ENCODE measurements at places on chromosomes 12 and 14.

DNA sequence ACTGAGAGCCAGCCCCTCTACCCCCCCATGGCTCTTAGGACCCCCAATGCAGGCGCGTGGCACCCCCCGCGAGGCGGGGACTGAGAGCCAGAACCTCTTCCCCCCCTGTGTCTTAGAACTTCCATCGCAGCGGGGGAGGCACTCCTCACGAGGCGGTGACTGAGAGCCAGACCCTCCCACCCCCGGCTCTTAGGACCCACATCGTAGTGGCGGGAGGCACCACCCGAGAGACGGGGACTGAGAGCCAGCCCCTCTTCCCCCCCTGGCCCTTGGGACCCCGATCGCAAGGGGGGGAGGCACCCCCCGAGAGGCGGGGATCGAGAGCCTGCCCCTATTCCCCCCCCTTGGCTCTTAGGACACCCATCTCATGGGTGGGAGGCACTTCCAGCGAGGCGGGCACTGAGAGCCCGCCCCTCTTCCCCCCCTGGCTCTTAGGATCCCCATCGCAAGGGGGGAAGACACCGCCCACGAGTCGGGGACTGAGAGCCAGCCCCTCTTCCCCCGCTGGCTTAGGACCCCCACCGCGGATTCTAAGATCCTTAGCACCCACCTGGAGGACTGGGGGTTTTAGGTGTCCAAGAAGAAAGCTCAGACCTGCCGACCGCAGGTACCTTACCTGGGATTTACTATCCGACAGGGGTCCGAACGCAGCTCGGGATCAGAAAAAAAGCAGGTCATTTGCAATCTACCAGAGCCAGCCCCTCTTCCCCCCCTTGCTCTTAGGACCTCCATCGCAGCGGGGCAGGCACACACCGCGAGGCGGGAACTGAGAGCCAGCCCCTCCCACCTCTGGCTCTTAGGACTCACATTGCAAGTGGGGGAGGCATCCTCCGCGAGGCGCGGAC lies 44.9 kb downstream of the DDX11 start:
- DNase-seq, result peak; percentile 18

GRCh38 chr12:121287267-121287954 lies 9.1 kb downstream of the CAMKK2 start:
- no peak for DNase-seq

GRCh38 chr14:87492561-87492960 lies 500.4 kb downstream of the GALC start:
- DNase-seq, result no peak

- DNase-seq, result no peak
Observed at GRCh38 chr14:70771781-70772212, 37.5 kb downstream of the MAP3K9 start.

GRCh38 chr12:62933602-62934238 lies 1.2 kb downstream of the PPM1H start:
- peak; percentile 3 for DNase-seq

GRCh38 chr14:34569750-34570149 lies 30.2 kb upstream of the EAPP start:
- DNase-seq, result no peak

DNA sequence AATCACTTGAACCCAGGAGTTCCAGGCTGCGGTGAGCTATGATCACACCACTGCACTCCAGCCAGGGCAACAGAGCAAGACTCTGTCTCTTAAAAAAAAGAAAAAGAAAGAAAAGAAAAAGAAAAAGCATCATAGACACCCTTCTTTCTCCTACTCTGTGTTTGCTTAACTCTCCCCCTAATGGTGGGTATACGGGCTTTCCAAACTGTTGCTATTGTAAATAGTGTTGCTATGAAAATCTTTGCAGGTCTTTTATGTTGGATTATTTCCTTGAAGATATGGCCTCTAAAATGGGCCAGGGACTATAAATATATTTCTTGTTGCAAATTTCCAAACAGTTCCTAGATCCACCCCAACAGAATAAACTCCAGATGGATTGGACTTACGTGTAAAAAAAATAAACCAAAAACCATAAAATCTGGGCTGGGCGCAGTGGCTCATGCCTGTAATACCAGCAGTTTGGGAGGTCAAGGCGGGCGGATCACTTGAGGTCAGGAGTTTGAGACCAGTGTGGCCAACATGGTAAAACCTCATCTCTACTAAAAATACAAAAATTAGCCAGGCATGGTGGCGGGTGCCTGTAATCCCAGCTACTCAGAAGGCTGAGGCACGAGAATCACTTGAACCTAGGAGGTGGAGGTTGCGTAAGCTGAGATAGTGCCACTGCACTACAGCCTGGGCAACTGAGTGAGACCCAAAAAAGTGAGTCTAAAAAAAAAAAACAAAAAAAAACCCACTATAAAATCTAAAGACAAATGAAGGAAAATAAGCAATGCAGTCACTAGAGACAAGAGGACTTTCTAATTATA lies 25.9 kb downstream of the NFKBIA start:
- DNase-seq, result no peak

- DNase-seq, result no peak
Observed at GRCh38 chr12:2756756-2757155, 38.0 kb upstream of the FKBP4 start.

- no peak for DNase-seq
Observed at GRCh38 chr12:85527192-85527591, 247.2 kb downstream of the ALX1 start.

- peak; percentile 8 for DNase-seq
Observed at GRCh38 chr12:89494411-89495231, 30.0 kb downstream of the GALNT4 start.

GRCh38 chr14:98056946-98057345 lies 1215.1 kb downstream of the BCL11B start:
- no peak for DNase-seq

DNA sequence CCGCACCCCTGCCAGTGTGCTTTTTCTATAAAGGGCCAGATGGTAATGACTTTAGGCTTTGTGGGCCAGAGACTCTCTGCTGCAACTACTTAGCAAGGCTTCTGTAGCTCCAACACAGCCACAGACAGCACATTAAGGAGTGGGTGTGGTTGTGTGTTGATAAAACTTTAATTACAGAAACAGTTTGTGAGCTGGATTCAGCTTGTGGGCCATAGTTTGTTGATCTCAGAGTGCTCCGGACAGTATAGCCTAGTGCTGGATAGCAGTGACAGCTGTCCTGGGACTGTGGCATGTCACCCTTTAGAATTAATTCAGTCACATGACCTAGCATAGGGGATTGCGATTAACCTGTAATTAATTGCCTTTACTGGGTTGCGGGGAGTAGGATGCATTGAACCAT lies 109.7 kb downstream of the ZNF664 start:
- no peak for DNase-seq

- DNase-seq, result no peak
Observed at GRCh38 chr14:38868399-38869290, 234.4 kb downstream of the SEC23A start.

DNA sequence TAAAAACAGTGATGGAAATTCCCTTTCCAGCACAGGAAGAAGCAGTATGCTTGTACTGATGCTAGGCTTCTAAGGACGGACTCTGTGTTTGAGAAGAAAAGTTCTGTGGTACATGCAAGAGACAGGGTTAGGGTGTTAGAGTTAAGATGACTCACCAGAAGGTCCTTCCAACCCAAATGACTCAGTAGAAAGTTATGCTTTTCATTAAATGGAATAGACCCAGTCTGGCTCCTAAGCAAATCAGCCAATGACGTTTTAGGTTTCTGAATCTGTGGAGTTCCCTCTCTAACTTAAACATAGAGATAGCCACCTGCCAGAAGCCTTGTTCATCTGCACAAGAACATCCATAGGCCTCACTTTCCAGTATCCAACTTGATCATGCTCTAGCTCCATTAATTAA lies 5.7 kb downstream of the PTHLH start:
- DNase-seq, result no peak

GRCh38 chr14:64249363-64249762 lies 44.8 kb downstream of the ESR2 start:
- no peak for DNase-seq

DNA sequence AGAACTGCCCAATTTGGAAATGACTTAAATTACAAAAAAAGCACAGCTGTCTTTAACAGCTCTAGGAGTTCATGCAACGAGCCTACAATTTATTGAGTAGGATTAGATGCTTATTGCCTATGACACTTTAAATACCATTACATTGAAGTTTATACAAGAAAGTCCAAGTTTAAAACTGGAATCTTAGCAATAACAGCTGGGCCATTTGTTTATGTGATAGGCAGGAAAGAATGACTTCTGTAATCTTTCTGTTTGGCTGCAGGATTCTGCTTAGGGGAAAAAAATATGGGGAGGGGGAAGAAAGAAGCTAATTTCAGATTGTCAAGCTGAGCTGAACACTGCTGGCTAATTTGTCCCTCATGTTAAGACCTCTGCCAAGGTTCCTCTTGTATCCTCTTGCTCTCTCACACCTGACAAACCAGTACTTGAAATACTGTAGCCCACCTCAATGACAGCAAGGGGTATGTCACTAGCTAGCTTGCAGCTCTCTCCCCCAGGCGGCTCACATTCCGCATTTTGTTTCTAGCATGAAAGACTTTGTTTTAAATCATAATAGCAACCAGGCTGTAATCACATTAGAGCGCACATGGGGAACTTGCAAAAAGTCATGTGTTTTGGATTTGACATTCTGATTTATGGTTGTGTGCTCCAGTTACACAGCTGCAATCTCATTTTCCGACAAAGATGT lies 384.8 kb downstream of the BMP4 start:
- DNase-seq, result no peak

DNA sequence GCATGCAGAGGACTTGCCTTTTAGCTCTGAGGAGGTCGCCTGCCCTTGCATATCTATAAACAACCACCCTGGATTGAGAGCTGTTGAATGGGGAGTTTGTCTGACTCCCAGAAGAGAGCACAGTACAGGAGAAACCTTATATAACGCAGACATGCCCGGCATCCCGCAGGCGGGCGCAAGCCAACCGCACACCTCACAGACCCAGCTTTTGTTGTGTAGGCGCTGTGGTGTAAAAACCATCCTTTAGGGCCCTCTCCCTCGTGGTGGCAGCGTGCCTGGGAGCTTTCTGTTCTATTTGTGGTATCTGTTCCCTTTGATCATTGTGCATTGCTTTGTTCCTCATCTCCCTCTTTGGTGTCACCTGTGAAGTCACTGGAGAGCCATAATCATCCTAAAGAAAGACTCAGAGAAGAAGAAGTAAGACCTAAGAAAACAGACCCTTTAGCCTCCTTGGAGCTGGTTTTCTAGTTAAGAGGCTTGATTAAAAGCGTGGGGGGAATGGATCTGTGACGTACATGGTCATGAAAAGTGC lies 77.7 kb downstream of the ETV6 start:
- peak; percentile 45 for DNase-seq

GRCh38 chr14:96062010-96062409 lies 22.8 kb downstream of the C14orf132 start:
- DNase-seq, result no peak

GRCh38 chr14:88063811-88064210 lies 58.9 kb downstream of the GPR65 start:
- DNase-seq, result no peak

DNA sequence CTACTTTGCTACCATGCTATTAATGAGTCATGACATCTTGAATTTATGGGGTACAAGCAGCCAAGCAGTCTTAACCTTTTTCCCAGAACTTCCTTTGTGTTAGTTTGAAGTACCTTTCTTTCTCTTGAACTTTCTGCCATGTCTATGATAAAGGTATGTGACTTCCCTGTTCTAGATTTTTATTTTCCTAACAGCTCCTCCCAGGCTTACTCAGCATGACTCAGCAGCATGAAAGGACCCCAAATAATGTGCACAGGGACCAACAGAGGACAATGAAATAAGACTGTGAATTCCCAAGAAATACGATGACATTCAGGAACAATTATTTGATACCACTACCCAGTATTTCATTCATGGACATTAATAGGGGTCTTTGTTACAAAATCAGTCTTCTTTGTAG lies 60.0 kb downstream of the TTC6 start:
- DNase-seq, result no peak

DNA sequence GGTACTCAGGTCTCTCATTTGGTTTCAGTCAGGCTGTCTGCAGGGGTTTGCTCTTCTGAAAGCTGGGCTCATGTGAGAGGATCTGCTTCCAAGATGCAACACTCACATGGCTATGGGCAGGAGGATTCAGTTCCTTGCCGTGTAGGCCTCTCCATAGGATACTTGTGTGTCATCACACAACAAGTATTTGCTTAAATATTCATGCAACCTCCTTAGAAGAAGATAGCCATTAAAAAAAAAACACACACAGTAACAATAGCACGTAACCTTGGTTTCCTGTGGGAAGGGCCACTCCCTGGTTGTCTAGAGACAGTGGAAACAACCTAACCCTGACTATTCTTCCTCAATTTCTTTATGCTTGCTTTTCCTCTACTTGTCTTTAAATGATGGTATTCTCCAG lies 31.8 kb upstream of the CLEC4E start:
- no peak for DNase-seq

GRCh38 chr14:92785667-92786426 lies 8.3 kb upstream of the GOLGA5 start:
- DNase-seq, result no peak

DNA sequence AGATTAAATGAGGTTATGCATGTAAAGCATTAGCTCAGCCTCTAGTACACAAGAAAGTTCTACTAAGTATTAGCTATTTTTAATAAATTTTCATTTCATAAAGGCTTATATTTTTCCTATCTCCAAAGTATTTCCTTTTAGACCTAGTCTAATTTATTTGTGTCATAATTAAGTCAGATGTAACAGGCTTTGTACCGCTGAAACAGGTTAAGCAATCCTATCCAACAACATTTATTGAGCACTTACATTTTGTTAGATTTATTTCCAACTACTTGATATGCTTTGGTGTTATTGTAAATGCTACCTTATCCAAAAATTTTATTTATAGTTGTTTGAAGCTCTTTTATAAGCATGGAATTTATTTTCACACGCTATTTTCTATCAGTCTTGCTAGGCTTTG lies 1.8 kb upstream of the PARP2 start:
- no peak for DNase-seq

GRCh38 chr12:8847435-8847834 lies 25.0 kb downstream of the A2ML1 start:
- DNase-seq, result no peak

DNA sequence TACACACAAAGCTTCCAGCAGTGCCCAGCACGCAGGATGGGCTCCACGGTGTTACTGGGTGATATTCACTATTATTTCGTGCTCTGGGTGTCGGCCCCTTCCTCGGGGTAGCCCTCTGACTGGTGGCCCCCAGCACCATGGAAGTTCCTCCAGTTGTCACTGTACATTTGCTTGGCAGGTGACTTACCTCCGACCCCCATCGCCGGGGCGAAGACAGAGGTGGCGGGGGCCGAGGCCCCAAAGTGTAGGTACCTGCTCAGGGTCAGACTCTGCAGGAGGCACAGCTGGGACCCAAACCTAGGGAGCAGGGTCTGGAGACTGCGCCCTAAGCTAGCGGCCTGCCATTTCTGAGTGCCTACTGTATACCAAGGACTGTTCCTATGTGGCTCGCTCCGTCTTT lies 98.9 kb downstream of the RFLNA start:
- DNase-seq, result no peak

GRCh38 chr12:8065991-8066594 lies at the start of gene C3AR1:
TSS of gene C3AR1 (minus strand) at chr12:8066359. CDS start at chr12:8060185, 6,174 bp downstream.
- DNase-seq, result no peak

GRCh38 chr12:109879351-109880042 lies 844 bp downstream of the GLTP start:
- no peak for DNase-seq

Measured in activated naive CD8-positive, alpha-beta T cell treated with anti-CD3 and anti-CD28 coated beads, Interleukin-2, amount 50 U/mL, for 24 hours (primary cell).